Activated CD4-positive, alpha-beta T cell treated with anti-CD3 and anti-CD28 coated beads, Interleukin-2, amount 10 ng/mL, durations not matched to agents 24 days and 14 days (primary cell): ENCODE measurements at places on chromosomes 13 and 19.
A peak's percentile ranks its signal among the peaks of the same experiment; 100 is the strongest.

- no peak for DNase-seq
These were observed 30.5 kb upstream of the ADGRE1 start for GRCh38 chr19:6856749-6857372.

GRCh38 chr19:31252441-31252840 lies 96.8 kb downstream of the TSHZ3 start:
- DNase-seq, result no peak

GRCh38 chr13:65631078-65631477 lies 1599.1 kb downstream of the PCDH9 start:
- no peak for DNase-seq

GRCh38 chr19:7852851-7853769 lies 21.1 kb downstream of the PRR36 start:
- peak; percentile 91 for DNase-seq

- peak; percentile 73 for DNase-seq
These were observed 145.6 kb downstream of the SHISA2 start for GRCh38 chr13:25906191-25906661.

DNA sequence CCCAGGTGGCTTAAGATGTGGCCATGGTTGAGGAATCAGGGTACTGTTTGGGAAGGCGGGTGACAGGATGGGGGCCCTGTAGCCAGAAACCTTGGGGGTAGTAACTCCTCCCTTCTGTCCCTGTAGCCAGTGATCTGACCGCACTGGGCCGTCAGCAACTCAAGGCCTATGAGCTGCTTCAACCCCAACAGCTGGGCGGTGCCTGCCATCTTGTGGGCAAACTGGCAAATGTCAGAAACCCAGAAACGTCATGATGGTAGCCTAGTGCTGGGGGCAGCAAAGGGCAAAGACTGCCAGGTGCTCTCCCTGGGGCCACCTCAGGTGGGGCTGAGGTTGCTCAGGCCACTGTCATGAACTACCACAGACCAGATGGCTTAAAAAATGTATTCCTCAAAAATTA lies 3.5 kb downstream of the COPE start:
- peak; percentile 74 for DNase-seq

- DNase-seq, result no peak
These were observed 1422.2 kb upstream of the PCDH20 start for GRCh38 chr13:62837895-62838294.

GRCh38 chr13:47897411-47898050 lies 103.5 kb downstream of the SUCLA2 start:
- no peak for DNase-seq

DNA sequence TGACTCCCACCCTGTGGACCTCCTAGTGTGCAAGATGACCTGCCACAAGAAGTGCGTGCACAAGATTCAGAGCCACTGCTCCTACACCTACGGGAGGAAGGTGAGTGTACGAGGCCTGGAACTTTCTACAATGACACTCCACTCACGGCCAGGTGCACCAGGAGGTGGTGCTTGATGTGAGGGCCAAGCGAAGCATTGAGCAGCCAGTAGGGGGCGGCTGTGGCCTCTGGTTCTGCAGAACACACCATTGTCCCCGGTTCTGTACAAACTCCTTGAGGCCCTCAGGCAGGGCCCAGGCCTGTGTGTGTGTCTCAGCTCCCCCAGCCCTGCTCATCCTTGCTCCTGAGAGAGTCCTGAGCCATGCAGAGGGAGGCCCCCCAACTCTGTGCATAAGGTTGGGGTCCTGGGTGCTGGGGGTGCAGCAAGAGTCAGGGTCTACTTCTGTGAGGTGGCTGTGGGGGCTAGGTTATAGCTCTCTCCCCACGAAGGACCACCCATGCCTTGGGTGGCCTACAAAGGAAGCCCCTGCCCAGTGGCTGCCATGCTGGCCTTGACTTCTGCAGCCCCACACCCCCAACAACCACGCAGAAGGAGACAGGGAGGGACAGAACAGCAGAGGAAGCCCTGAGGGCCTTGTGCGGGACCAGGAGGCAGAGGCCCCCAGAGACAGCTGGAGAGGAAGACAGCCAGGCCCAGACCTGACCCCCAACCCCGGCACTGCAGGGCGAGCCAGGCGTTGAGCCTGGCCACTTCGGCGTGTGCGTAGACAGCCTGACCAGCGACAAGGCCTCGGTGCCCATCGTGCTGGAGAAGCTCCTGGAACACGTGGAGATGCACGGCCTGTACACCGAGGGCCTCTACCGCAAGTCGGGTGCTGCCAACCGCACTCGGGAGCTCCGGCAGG lies 9.7 kb upstream of the USE1 start:
- peak; percentile 88 for DNase-seq

DNA sequence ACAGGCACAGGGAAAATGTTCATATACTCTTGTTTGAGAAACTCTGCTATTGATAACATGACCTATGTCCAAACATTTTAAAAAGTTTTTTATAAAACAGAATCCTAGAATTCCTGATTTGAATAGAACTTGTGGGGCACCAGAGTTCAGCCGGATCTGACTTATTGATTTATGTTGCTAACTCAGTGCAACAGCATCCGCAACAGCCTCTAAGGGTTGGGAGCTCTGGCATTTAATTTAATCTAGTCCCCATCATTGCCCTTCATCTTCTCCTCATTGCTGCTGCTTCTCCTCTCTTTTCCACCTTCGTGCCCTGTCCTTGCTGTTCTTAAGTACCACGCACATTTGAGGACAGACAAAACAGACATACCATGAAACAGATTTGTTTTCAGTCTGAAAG lies 214.5 kb downstream of the FGF14 start:
- DNase-seq, result no peak

DNA sequence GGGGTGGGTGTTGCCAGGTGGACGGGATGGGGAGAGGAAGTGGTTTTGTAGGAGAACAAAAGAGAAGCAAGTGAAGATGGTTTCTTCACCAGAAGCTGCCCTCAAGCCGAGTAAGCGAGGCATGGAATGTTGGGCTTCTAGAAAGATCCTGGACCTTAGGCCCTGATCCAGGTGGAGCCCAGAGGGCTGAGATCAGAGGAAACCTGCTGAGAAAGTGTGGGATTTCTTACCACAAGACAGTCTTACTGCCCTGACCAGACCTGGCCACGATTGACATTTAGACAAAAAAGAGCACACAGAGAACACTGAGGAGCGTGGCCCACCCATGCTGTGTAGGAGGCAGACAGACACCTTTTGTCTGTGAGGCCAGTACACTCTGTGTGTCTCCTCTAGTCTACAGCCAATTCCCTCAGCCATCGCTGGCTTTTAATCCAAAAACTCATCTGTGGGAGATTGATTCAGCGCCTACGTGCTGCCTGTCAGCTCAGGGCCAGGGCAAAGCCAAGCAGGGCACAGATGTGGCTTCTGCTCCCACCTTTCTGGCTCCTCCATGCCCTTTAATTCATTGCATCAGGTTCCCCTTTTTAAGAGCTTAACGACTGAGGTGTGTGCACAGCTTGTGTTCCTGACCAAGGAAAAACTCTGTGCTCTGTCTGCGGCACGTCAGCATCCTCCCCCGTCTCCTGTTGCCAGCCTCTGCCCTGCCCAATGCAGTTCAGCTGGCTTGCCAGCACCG lies 123.3 kb downstream of the AKAP11 start:
- peak; percentile 80 for DNase-seq

- DNase-seq, result no peak
These were observed 360 bp upstream of the ZNF69 start for GRCh38 chr19:11887234-11887610.

GRCh38 chr13:23512762-23513395 lies 57.3 kb upstream of the TNFRSF19 start:
- no peak for DNase-seq

DNA sequence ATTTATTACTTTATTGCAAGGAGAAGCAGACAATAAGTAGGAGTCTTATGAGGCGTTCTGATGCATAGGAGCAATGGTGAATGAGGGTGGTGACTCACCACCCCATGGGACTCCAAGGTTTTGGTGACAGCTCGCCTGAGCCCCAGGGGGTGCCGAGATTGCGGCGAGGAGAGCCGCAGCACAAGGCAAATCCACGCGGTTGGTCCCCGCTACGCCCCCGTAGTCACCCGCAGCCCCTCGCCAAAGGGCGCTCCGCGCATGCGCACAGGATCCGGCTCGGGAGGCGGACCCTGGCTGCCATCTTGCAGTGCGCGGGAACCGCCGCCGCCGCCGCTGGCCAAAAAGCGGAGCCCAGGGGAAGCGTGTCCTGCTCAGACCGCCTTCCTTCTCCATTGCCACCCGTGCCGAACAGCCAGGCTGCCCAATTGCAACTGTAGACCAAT lies at the start of gene NAA16:
Gene NAA16, plus strand, starts transcription at position 305 of the 443 bp plus-strand sequence. CDS start 262 bp downstream, outside the sequence.
- peak; percentile 98 for DNase-seq
